ENCODE measurements at places on chromosomes 2 and 18.
A peak's percentile ranks its signal among the peaks of the same experiment; 100 is the strongest.

- H3K27me3 ChIP-seq = no peaks in the 10 kb centered on the region
- H3K4me3 ChIP-seq = no peak overlapping the region
- H3K4me1 ChIP-seq = no peaks in the 10 kb centered on the region
- peaks cover 95% of the 10 kb centered on the region for H3K36me3 ChIP-seq
- no peak for DNase-seq
- no peak overlapping the region for H3K27ac ChIP-seq
These were observed 22.5 kb upstream of the CDKL4 start for GRCh38 chr2:39266139-39266805.

- no peaks in the 10 kb centered on the region for H3K27me3 ChIP-seq
- H3K4me3 ChIP-seq = no peak overlapping the region
- DNase-seq = no peak
- H3K36me3 ChIP-seq = no peaks in the 10 kb centered on the region
These were observed 35.2 kb downstream of the SP140L start for GRCh38 chr2:230362030-230362691.

GRCh38 chr18:77765468-77765867 lies 515.8 kb downstream of the GALR1 start:
- H3K4me3 ChIP-seq = no peak overlapping the region
- H3K27me3 ChIP-seq = peaks cover 8% of the 10 kb centered on the region
- no peaks in the 10 kb centered on the region for H3K36me3 ChIP-seq
- peak; percentile 39 for DNase-seq
- peaks cover 4% of the 10 kb centered on the region for H3K4me1 ChIP-seq

DNA sequence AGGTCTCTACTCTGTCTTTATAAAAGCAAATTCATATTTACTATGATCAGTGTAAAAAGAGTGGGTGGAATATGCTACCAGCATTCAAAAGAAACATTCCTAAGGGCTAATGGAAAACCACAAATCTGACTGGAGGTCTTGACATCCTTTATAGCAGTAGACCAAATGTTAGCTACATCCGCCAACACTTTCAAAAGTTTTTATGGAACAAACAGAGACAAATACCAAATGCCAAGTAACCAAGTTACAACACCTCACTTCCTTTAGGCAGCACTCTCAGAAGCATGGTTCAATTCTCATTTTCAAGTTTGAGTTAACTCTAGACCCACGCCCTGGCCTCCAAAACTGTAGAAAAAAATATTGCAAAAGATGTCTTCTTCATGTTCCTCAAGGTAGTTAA lies 78.3 kb upstream of the SETBP1 start:
- no peaks in the 10 kb centered on the region for H3K36me3 ChIP-seq
- no peak overlapping the region for H3K4me3 ChIP-seq
- H3K27me3 ChIP-seq = no peaks in the 10 kb centered on the region
- no peaks in the 10 kb centered on the region for H3K4me1 ChIP-seq

- no peak overlapping the region for H3K27ac ChIP-seq
- H3K27me3 ChIP-seq = no peaks in the 10 kb centered on the region
- no peak overlapping the region for H3K4me3 ChIP-seq
These were observed 409.8 kb downstream of the ZNF521 start for GRCh38 chr18:24942144-24942543.
